ENCODE measurements at places on chromosomes 7 and 10. TPM values are rescaled to one million over a fixed set of nuclear protein-coding genes. Genes with fewer than 3 reads are reported as not detected.

- no peak for DNase-seq
These were observed 12.8 kb upstream of the JMJD1C start for GRCh38 chr10:63478564-63478963.

GRCh38 chr10:102152545-102152890, 329 bp downstream of the NOLC1 start:
- DNase-seq, result no peak

GRCh38 chr10:44651834-44652233, 259.3 kb upstream of the TMEM72 start:
- no peak for DNase-seq

DNA sequence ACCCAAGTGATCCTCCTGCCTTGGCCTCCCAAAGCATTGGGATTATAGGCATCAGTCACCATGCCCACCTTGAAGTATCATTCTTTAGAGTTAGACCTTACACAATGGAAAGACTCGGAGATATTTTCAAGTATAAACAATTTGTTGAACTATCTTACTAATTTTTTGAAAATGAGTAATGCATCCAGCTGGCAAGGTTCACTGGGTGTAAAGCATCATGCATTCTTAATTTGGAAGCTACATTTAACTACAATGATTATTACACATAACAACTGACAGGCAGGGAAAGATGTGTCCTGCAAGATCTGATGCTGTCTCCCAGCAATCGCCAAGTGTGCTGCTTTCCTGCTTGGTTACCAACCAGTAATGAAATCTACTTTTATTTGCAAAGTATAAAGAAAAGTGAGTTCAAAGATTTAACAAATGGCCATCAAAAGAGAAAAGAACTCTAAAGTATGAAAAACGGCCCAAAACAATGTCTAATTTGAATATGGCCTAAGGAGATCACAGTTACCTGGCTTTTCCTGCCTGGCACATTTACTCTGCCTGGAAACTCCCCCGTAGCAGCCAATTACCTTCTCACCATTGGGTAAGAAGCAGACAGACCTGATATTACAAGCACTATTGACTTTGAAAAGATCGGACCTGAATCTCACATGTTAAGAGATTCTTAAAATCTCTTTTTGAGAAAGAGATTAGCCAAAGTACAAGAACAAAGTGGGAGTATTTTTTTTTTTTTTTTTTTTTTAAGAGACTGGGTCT, 59.3 kb upstream of the NMT2 start:
- DNase-seq, result no peak

DNA sequence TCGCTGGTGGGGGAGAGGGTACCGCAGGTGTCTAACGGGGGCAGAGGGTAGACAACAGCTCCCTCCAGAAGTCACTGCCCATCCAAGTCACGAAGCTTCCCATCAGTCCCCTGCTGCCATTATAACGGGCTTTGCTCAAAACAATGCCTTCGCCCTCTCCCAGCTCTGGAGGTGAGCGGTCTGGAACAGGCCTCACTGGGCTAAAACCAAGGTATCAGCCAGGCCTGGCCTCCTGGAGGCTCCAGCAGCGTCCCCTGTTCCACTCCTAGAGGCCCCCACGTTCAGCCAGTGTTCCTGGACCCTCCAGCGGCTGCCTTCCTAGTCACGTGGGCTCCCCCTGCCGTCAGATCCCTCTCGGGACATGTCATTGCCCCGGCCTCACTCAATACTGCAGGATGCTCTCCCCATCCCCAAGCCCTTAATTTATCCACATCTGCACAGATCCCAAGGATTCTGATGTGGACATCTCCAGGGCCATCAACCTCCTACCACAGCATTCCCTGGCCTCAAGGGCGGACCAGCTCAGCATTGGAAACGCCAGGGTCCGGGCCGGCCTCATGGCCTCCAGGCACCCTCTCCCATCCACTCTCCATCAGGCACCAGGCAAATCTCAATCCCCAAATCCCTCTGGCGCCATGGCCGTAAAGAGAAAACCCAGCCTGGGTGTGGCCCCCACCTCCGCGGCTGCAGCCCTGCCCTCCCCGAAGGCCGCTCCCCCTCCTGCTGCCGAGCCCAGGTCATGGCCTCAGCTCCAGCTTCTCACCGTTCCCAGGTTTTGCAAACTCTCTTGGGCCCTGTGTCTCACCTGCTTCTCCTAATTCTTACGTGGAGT, 104.1 kb upstream of the FAM20C start:
- DNase-seq, result no peak

GRCh38 chr10:12501324-12501723, 152.0 kb downstream of the CAMK1D start:
- no peak for DNase-seq

GTF2IRD2 gene
- total RNA-seq, result 51.0 TPM
